ENCODE measurements at places on chromosomes 6 and 20.

- DNase-seq: peak; percentile 35
Measured at GRCh38 chr20:63554361-63555278, 661 bp downstream of the FNDC11 start.

GRCh38 chr20:43916073-43916880 is 1.6 kb downstream of the TOX2 start:
- no peak for DNase-seq

DNA sequence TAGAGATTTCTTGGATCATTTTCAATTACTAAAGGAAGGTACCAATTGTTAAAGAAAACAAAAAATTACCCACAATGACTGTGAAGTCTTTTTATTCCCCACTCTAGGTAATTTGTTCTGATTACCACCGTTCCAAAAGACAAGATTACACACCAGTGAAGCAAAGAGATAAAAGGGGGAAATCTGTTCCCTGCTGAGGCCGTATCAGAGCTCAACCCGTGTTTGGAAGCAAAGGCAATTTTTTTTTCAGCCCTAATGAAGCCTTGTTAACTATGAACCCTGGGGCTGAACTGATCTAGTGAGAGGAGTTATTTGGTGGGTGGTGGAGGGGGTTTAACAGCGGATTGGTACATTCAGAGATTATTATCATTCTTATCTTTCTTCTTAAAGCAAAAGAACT is 128.5 kb downstream of the ALDH8A1 start:
- DNase-seq: no peak

DNA sequence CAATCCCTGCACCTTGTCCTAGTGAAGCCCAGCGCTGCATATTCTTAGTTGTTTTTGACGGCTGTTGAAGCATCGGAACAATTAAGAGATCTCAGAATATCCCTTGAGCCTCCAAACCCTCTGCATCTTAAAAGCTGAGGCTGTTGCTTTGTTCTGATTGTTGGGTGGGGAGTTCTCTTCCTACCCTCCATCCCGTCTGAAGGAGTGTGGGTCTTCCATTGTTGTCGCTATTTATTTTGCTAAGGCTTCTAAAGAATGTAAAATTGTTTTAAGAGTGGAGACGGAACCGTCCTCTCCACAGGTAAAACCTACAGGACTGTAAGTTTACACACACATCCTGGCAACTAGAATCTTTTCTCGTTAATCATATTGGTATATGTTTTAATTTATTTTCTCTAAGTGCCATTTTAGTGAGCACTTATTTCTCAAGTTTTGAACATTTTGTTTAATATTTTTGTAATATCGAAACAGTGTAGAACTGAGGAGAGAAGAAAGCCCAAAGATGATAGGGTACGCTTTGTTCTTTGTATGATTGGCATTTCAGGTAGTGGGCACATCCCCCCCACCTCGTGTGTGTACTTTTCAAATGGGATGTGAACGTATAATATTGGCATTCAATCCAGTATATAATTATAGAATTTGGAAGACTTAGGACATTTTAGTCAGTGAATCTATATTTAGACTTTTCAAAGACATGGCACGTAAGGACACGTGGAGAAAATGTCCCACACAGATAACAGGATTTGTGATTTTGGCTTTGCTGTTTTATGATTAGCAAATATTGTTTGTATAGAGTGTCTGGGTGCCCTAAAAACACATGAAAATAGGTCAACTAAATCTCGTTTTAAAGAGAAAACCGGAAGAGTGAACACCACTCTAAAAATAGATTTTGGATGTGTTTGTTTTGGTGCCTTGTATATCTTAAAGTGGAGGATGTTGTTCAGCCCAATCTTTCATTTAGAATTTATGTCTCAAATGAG is 1.3 kb downstream of the RNF146 start:
- DNase-seq: no peak

DNA sequence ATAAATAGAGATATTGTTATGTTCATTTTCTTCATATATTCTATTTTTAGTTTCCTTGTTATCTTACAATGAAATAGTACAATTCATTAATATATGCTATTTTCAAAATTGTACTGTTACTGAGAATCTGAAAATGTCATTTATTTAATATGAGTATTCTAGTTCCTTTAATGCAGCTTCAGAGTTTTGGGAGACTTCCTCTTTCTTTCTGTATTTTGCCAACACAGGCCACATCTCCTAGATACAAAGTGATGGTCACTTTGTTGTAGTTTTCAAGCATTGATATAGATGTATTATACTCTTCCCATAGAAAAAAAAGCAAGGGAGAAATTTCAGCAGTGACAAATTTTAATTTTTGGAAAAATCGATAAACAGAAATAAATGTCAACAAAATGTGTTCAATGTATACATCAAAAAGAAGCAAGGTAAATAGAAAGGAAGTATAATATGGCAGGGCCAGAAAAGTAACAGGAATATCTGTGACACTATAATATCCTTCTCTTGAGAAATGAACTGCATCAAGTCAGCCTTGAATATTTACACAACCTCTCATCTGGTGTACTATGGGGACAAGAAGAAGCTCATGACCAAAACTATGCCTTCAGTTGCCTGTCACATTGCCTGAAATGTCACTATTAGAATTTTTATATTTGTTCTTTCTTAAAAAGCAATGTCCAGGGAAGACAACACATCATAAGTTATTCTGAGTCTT is 396.0 kb downstream of the TBC1D32 start:
- no peak for DNase-seq

DNA sequence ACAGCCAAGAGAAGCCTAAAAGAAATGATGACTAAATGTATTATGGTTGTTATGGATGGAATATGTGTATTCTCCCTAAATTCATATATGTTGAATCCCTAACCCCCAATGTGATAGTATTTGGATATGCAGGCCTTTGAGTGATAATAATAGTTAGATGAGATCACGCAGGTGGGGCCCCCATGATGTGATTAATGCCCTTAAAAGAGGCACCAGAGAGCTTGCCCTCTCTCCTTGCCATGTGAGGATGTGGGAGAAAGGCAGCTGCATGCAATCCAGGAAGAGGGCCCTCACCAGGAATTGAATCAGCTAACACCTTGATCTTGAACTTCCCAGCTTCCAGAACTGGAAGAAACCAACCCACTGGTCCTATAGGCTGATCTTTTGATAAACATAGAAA is 190.6 kb upstream of the TCF21 start:
- no peak for DNase-seq

- DNase-seq: peak; percentile 77
Measured at GRCh38 chr6:156934069-156934460, 156.9 kb downstream of the ARID1B start.

DNA sequence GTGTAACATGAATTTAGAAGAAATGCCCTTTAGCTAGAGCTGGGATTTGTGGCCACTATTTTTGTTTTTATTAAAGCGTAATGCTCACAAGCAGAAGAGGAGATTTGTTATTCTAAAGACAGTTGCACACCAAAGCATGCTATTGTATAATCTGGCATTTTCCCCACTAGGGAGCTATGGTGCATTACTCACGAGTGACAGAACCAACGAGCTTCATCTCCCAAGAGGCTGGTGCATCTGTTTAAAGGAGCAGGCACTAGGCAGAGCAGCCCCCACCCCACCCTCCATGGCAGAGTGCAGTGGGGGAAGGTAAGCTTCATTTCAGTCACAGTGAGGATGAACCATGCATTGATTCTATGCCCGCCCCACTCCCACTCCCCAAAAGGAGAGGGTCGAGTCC is 287.3 kb upstream of the TSHZ2 start:
- no peak for DNase-seq

- no peak for DNase-seq
Measured at GRCh38 chr6:3163248-3163594, 5.9 kb upstream of the TUBB2A start.

- DNase-seq: no peak
Measured at GRCh38 chr20:828987-829386, 4.5 kb upstream of the FAM110A start.

GRCh38 chr6:136822046-136822375 is 381 bp upstream of the PEX7 start:
- DNase-seq: no peak

- no peak for DNase-seq
Measured at GRCh38 chr6:81625216-81625615, 127.3 kb downstream of the TENT5A start.
